ENCODE measurements at places on chromosomes 13 and 19.

GRCh38 chr19:55606817-55607216 is 1.4 kb downstream of the ZNF865 start:
- DNase-seq = no peak

DNA sequence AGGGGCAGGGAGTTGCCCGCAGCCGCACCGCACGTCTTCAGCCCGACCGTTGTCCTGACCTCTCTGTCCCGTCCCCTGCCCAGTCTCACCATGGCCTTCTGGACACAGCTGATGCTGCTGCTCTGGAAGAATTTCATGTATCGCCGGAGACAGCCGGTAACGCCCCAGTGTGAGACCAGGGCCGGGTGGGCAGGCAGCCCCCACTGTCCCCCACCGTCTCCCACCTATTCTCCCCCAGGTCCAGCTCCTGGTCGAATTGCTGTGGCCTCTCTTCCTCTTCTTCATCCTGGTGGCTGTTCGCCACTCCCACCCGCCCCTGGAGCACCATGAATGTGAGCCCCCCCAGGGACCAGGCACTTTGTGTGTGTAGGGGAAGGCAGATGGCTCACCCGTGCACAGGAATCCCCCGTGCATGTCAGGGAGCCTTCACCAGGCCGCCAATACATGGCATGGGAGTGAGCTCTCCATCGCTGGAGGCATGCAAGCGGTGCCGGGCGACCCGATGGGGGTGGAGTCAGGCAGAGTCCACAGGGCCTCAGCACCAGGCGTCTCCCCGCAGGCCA is 1.4 kb downstream of the ABCA7 start:
- no peak for DNase-seq

GRCh38 chr13:93309886-93310523 is 83.4 kb downstream of the GPC6 start:
- DNase-seq = peak; percentile 34

DNA sequence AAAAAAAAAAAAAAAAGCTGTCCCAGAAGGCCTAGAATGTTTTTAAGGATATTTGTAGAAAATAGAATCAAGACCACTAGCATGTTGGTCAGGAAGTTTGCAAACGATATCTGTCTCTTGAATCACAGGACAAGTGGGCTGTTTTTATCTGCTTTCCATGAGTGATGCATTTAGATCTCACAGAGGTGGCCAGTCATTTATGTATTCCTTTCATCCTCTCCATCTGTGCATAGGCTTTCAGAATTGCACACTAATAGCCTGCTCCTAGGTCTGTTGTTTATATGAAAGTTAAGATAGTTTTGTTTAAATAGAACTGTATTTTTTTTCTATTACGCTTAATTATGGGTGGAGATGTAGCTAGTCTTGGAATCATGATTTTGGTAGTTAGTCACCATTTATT is 289.5 kb downstream of the SHISA2 start:
- DNase-seq = no peak

GRCh38 chr19:46845959-46846459 is 4.6 kb downstream of the AP2S1 start:
- no peak for DNase-seq

GRCh38 chr19:16062789-16063188 is 13.5 kb upstream of the TPM4 start:
- DNase-seq = no peak

DNA sequence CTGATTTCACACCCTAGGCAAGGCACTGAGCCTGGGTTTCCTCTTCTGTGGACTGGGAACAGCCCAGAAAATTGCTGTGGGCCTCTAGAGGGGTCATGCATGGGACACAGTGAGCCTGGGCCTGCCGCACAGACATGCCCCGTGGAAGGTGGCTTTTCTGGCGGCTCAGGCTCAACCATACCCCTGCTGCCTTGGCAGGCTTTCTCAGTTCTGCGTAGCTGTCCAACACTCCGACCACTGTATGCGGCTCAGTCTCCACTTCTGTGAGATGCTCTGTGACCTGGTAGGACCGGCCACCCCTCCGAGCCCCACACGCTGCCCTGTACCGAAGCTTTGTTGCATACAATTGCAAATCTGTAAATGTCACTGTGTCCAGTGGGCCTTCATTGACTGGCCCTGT is 126.3 kb downstream of the UQCRFS1 start:
- DNase-seq = no peak

- no peak for DNase-seq
Measured at GRCh38 chr13:20701461-20701860, 2.0 kb upstream of the IL17D start.

DNA sequence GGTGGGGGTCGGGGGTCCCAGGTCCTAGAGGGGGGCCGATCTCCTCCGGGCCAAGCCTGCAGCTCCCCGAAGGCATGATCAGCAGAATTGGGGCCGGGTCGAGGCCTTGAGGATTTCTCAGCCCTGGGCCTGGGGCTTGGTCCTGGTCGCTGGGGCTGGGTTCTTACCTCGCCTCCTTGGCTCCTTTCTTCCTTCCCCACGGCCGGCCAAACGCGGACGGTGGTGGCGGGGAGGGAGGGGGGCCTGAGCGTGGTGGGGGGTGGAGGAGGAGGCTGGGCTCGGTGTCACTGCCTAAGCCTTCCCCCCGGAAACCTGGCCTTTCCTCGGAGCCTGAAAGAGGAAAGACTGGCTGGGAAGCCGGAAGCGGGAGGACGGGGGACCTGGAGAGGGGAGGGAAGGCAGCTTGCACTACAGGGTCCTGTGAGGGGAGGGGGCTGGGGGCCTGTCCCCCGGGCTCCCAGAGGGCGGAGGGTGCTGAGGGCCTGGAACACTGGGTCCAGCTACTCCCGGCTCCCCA is at the start of gene ZNF579:
TSS of gene ZNF579 (minus strand) at position 221 of the 517 bp plus-strand sequence. CDS start 1,209 bp downstream, outside the sequence.
- DNase-seq = no peak
